ENCODE measurements at places on chromosomes 3 and 15.

DNA sequence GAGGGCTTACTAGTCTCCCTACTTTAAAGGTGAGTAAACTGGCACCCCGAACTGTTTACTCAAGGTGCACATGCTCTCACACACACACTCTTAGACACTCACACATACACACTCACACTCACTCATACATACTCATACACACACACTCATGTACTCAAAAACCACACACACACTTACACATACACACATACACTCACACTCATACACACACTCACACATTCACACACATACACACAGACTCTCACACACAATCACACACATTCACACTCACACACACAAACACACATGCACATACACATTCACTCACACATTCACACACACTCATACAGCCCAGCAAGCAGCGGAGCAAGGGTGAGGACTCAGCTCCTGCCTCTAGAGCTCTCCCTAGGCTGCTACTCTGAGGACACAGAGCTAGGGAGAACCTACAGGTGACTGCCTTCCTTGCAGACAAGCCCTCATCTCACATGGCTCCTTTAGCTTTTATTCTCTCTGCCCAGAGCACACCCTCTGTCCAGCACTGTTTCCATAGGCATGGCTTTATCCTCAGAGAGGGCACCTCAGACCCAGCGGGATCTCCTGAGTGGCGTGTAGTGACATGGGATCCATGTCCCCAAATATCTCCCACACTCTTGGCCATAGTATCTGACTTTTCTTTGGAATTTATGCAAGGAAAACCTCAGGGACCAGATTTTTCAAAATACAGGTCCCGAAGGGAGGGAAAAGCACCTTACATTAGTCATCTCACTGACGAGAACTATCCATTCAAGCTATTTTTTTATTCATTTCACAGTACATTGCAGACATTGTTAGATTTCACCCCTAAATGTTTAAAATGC lies 26.2 kb upstream of the ATG7 start:
- no peak for DNase-seq

DNA sequence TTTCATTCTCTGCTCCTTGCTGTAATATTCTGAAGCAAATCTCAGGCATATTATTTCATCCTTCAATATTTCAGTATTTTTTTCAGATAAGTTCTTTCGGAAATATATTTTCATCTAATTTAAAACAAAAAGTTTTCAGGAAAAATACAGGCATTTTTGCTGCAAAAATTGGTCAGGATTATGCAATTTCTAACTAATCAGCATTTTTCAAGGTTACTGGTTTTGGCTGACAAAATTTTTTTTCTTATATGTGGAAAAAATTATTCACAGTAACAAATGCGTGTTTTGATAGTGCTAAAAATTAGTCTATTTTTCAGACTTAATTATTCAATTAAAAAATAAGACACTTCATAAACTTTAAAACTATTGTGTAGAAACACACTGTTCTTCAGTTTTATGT lies 31.4 kb downstream of the FNDC3B start:
- DNase-seq, result no peak

DNA sequence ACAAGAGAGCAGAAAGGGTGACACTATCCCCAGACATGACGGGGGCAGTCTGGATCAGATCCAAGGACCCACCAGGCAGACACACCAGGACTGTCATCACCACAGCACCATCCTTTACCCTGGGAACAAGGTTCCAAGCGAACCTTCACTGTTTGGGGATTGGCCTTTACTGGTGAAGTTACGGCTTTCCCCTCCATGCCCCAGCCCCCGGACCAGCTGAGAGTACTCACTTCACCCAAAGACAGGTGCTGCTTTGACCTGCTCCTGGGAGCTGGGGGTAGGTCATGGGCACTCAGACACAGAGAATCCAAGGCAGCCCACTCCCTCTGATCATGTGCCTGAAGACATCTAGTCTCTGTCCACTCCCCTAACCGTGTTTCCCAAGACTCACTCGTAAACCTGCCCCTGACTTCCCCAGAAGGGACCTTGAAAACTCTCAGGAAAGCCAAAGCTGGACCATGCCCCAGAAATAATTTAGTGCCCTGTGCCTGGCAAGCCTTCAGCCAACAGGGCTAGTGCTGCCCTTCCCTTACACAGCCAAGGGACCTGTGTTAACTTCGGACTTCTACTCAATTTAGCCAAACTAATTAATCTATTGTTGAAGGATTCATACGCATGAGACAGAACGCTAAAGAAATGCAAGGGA lies 2.8 kb downstream of the RRP9 start:
- DNase-seq, result no peak

DNA sequence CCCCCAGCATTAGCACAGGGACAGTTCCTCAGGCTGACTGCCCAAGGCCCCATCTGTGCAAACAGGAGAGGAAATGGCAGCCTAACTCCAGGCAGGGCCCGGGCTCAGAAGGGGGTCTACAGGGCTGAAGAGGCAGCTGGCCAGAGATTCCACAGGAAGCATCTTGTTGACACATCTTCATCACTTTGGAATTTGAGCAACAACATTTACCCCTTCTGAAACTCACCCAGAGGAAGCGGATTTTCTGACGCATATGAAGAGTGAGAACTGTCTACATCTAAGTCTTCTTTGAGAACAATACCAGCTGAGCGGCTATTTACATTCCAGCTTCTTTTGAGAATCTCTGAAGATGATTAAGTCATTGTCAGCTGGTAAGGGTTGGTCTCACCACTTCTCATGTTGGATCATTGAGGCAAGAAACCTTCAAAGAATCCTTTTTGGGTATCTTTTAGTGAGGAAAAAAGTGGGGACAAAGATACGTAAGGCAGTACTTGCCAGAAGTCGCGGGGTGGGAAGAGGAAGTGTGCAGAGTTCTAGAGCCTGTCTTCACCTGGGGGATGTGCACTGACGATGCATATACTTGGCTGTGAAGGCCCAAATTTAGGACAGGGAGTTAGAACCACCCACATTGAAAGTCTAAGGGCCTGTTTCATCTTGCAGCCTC lies 25.4 kb upstream of the SRP14 start:
- DNase-seq, result no peak

GRCh38 chr15:60548101-60548500 lies 69.2 kb upstream of the ICE2 start:
- DNase-seq, result no peak

DNA sequence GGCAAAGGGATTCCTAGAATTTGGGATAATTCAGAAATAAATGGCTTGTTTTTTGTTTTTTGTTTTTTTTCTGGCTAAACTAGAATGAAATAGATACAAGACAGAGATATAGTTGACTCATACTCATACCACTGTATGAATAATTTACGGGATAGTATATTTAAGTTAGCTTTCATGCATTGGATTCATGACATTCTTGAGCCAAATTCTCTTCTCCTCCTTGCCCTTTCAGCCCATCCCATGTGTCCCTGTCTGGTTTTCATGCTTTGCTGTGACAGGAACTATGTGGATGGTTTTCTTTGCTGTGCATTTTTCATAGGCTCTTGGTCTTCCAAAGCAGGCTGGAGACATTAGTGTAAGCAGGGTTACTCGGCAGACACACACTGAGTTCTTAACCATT lies 66.6 kb upstream of the UMPS start:
- DNase-seq, result no peak

DNA sequence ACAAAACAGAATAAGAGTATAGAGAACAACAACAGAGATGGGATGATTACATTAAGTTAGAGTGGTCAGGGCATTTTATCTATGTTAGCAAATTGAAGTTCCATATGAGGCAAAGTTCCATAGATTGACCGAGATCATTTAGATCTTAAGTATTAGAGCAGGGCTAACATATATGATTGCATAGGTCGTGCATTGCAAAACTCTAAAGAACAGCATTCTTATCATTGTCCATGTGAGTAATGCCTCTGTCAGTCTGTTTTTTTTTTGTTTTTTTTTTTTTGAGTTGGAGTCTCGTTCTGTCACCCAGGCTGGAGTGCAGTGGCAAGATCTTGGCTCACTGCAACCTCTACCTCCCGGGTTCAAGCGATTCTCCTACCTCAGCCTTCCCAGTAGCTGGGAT lies 341.7 kb upstream of the KCNH8 start:
- no peak for DNase-seq

DNA sequence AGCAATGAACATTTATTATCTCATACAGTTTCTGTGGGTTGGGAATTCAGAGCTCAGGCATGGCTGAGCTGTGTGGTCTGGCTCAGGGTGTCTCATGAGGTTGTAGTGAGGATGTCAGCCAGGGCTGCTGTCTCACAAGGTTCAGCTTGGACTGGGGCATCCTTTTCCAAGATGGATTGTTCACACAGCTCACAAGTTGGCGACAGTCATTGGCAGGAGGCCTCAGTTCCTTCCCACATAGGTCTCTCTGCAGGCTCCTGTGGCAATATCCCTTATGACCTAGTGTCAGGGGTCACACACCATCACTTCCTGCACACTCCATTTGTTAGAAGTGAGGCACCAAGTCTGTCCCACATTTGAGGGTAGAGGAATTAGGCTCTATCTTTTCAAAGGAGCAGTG lies 56.0 kb downstream of the RPLP1 start:
- no peak for DNase-seq

- DNase-seq, result no peak
These were observed 66.8 kb upstream of the C2CD4B start for GRCh38 chr15:62231856-62232255.

GRCh38 chr15:66848686-66849392 lies 146.8 kb downstream of the SMAD6 start:
- DNase-seq, result no peak

DNA sequence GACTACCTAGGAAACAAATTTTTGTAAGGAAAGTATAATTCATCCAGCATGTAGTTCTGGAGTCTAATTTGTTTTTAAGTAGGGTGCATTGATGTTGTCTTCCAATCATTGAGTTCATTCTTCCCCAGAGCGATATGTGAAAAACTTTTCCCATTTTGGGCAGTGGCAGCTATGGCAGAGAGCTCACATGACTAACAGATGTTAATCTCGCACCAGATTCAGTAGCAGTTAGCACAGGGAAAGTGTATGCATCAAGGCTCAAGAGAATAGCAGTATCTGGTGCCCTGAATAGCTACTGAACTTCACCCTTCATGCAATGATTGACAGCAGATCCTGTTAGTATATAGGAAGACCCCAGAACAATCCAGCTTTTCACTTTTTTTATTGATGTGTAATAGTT lies 46.3 kb upstream of the TCAIM start:
- DNase-seq, result no peak

DNA sequence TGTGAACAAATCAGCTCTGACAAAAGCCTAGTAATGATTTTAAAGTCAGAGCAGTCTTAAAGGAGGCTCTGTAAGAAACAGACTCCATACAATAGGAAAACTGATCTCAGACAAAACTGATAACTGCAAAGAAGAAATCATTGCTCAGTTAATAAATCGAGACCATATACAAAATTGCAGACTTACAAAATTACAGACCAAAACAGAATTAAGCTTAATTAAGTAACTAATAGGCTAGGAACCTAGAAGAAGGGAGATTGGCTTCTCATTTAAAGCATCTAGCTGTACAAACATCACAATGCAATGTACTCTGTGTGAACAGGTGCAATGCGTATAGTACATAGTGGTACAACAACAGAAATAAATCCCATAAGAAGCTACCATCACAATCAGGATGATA lies 46.3 kb downstream of the ZBTB20 start:
- DNase-seq, result no peak

DNA sequence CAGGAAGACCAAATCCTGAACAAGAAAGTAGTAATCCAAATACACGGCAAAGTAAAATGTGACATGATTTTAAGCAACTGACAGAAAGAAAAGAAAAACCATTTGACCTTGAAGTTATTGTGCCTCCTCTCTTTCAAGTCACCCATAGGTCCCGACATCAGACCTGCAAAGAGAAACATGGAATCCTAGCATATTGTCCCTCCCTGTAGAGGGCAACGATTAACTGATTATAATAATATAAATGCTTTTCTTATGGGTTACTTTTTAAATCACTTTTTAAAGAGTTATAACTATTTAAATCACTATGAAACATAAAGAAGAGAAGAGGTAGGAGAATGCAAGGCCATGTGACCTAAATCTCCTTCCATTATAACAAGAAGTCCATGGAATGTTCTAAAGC lies 143.2 kb upstream of the LIPC start:
- no peak for DNase-seq

DNA sequence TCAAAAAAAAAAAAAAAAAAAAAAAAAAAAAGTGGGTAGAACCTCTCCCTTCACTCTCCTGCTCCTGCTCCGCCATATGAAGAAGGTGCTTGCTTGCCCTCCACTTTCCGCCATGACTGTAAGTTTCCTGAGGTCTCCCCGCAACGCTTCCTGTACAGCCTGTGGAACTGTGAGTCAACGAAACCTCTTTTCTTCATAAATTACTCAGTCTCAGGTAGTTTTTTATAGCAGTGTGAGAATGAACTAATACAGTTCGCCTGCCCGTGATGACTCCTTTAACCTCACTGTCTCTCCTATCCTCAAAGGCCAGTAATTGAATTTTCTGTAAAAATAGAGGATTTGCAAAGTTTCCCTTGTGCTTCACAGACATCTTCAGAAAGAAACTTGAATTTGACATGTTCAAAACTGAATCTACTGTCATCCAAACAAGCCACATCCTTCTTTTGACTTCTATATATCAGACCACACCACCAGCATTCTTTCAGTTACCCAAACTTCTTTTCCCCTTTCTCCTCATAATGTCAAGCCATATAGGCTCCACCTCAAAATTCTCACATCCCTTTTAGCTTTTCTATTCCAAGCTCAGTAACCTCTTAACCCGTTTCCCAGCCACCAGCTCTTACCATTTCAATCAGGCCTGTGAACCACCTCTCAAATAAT lies 44.3 kb downstream of the P2RY1 start:
- no peak for DNase-seq

DNA sequence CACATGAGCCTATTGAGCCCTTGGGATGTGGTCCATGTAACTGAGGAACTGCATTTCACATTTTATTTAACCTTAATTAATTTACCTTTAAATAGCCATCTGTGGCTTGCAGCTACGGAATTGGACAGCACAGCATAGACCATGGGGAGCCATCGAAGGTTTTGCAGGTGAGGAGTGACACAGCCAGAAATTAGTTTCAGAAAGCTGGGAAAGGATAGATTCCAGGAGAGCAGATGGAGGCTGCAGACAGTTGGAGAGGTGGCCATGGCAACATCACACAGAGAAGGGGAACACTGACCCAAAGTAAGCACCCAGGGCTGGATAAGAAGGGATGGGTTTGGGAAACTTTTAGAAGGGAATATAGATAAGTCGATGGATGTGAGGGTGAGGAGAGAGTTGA lies 100.1 kb upstream of the SLC6A11 start:
- DNase-seq, result no peak

DNA sequence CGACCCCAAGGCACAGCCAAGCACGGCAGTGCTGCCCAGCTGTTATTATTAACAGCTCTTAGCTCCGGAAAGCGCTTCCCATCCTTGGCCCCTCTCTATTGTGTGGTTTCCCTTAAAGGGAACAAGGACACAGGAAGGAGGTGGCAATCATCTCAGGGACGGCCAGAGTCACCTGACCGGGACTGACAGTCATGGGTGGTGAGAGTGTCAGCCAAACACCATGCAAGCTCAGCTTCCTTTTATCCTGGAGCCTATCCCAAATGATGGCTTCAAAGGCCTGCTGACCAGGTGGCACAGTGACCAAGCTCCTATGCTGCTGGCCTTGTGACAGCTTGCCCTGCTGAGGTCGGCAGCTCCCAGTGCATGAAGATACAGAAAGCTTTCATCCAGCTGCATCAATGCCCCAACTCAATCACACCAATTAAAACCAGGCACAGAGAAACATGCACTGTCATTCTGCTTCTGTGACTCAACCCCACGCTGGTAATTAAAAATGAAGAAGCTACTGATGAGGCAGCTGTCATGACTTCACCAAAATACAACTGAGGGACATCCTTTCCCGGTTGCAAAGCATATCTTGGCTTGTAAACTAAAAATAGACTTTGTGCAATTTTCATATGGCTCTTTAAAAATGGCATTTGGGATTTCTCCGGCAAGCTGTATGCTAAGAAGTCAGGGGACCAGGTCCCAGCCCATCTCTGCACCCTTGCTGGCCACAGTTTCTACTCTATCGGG lies 34.0 kb downstream of the PCSK6 start:
- DNase-seq, result no peak
